ENCODE measurements at places on chromosomes 13 and 19.

- no peak for DNase-seq
These were observed 10.4 kb downstream of the PRKCG start for GRCh38 chr19:53892301-53892980.

DNA sequence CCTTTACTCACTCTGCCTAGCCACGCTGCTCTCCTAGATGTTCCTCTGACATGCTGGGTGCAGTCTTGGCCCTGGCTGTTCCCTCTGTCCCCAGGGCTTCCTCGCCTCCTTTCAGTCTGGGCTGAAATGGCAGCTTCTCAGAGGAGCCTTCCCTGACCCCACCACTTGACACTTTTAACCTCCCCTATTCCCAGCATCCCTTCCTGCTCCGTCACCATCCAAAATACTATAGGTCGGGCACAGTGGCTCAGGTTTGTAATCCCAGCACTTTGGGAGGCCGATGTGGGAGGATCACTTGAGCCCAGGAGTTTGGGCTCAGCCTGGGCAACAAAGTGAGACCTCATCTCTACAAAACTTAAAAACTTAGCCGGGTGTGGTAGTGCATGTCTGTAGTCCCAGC lies 2.6 kb downstream of the FAM187B start:
- no peak for DNase-seq

- DNase-seq: no peak
These were observed 188.5 kb upstream of the UBL3 start for GRCh38 chr13:30038884-30039283.

GRCh38 chr13:26785838-26786630 lies 25.4 kb upstream of the GPR12 start:
- no peak for DNase-seq

DNA sequence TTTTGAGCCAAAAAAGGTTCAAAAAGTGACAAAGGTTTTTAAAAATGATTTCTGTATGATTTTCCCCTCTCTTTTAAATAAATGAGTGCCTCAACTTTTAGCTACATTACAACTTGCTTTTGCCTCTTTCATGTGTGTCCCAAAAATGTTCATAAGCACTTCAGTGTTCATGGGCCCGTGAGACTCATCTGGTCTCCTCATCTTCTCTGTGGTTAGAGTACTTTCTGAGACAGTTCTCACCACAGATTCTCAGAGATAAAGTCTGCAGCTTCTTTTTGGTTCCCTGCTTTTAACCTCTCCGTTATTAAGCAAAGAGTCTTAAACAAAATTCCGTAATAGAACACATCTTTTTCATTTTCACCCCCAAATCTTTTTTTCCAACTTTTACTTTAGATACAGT lies 156.9 kb downstream of the DLEU7 start:
- DNase-seq: no peak

GRCh38 chr13:51783428-51784094 lies 20.4 kb downstream of the DHRS12 start:
- no peak for DNase-seq

DNA sequence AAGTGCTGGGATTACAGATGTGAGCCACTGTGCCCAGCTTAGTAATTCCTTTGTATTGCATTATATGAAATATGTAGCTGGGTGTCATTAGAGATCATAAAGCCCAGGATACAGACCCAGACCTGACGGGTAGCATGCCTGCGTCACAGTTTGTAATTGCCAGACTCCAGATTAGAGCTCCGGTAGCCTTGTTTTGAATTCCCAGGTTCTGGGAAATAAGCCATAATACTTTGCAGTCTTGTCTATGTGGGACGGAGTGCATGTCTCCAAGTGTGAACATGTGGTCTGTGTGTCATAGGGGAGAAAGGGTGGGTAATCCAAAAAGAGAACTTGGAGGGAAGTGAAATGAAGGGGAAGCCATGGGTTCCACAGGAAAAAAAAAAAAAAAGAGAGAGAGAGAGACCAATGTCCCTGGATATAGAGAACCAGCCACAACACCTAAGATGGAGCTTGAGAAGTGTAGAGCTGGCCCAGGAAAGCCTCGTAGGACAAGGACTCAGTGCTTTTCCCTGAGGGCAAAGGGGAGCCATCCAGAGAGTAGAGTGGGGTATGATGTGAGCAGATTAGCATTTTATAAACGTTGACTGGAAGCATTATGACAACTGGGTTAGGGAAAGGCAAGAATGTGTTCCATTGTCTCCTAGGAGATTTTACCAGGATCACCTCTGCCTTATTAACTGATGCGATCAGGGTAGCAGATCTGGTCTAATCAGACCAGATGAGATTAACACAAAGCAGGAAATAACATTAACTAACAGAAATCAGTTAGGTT lies 2.6 kb downstream of the ZSCAN4 start:
- DNase-seq: no peak

DNA sequence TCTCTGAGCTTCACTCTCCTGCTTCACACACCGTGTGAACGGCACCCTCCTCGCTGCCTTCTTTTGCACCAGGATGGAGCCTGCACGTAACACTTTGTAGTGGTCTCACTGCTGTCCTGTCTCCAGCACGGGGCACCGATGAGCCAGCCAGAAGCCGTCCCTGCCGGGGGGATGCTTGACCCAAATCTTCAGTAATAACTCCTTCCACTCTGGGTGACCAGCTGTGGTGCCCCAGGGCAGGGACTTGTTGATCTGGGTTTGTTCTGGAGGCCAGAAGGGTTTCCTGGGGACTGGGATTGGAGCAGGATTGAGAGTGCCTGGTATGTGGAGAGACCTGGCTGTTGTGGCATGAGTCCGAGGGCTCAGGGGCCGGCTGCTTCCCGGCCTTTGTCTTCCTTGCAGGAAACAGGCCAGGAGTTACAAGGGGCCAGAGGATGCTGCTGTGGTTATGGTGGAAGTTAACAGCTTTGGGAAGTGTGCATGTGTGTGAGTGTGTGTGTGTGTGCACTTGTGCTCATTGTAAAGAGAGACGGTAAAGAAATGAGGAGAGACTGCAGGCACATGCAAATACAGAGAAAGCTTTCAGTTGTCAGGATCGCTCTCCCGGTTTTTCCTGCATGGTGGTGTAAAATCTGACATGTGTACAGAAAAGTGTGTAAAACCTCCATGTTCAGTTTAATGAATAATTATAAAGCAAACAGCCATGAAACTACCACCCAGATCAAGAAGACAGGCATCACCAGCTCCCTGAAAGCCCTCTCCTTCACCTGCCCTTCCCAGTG lies 18.9 kb downstream of the PAK4 start:
- no peak for DNase-seq

GRCh38 chr13:40539576-40540327 lies 126.7 kb downstream of the FOXO1 start:
- no peak for DNase-seq

GRCh38 chr13:109869312-109870237 lies 83.2 kb upstream of the IRS2 start:
- DNase-seq: no peak

DNA sequence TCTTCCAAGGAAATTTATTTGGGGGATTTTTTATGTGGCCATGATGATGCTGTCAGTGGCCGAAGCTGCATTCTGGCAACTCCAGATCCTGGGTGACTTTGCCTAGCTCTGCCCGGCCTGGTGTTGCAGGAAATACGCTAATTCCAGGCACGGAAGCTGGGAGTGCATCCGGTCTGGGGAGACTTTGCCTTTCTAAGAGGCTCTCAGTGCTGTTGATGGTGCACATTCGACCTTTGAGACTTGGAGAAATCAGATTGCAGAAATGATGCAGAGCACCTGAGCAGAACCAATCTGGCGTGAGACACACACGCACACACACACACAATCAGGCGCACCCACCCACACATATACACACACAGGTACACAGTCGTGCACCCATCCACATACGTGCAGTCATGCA lies 5.9 kb upstream of the TMEM255B start:
- DNase-seq: no peak

DNA sequence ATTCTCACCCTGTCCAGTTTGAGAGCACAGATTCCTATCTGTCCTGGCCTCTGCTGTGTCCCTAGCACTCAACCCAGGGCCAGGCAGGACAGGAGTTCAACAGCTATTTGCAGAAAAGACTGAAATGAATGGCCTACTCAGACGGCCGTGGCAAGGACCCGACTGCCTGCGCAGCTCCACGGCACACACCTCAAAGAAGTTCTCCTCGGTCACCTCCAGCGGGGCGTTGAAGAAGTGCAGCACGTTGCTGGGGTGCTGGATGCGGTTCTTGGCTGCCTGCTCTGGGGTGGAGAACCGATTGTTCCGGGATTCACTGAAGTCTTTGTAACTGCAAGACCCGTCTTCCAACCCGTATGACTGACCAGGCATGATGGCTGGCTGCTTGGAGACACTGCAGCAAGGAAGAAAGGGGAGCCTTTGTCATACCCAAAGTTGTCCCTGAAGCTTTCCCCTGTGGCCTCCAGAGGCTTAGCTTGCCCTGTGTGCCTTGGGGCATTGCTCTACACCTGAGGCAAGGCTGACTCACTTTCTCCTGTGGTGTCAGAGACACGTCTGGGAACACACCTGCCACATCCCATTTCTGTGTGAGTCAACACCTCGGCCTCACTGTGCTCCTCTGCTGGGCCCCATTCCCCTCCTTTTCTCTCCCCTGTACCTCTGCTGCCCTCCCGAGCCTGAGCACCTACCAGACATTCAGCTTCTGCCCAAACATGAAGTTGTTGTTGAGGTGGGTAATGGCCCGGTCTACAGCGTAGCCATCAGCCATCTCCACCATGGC lies 6.8 kb upstream of the ECH1 start:
- no peak for DNase-seq

DNA sequence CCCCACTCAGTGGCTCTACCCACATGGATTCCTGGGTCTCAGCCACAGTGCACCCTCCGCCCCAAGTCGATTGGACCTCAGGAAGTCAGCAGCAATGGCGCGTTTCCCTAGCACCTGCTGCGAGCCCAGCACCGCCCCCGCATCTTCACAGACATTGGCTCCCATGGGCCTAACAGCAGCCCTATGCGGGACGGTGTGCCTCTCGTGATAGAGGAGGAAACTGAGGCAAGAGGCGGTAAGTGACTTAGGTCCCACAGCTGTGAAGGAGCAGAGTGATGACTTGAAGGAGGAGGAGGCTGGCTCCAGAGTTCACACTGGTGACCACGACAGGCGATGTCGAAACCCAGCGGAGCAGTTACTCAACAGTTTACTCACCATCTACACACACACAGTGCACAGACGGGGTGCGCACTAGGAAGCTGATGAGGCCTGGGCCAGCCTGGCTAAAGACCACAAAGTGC lies 104.5 kb upstream of the SOX1 start:
- no peak for DNase-seq

- DNase-seq: no peak
These were observed 46.8 kb upstream of the FARP1 start for GRCh38 chr13:98096059-98096458.

DNA sequence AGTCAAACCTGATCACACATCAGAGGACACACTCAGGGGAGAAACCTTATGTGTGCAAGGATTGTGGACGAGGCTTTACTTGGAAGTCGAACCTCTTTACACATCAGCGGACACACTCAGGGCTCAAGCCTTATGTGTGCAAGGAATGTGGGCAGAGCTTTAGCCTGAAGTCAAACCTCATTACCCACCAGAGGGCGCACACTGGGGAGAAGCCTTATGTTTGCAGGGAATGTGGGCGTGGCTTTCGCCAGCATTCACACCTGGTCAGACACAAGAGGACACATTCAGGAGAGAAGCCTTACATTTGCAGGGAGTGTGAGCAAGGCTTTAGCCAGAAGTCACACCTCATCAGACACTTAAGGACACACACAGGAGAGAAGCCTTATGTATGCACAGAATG lies 8.2 kb upstream of the ZNF527 start:
- no peak for DNase-seq

All from esophagus squamous epithelium (tissue), 5 donors.